Stimulated activated CD4-positive, alpha-beta T cell treated with anti-CD3 and anti-CD28 coated beads, Interleukin-1b, Interleukin-23, amount 100 ng/mL, for 1 hour (primary cell): ENCODE measurements at places on chromosomes 4 and X.

DNA sequence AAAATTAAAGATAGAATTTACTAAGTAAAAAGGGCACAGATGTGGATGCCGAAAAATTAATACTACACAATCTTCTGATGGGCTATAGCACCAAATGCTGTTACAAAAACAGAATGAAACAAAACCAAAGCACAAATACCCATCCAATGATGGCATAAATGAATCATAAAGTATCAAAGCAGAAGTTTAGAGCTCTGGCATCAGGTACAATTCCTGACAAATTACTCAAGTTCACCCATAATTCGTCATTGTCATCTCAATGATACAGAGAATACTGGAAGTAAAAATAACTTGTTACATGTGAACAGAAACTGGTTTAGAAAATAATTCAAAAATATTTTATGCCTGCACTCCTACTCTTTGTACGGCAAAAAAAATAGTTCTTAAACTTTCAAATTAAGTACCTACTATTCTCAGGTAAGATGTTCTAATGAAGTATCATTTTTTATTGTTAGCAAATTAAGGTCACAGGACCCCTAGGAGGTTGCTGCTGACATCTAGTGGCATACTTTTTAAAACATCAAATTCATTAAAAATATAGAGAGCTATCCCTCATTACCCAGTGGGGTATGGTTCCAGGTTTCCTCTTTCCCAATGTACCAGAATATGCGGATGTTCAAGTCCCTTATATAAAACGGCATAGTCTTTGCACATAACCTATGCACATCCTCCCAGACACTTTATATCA, 126.1 kb downstream of the INPP4B start:
- DNase-seq, result no peak

DNA sequence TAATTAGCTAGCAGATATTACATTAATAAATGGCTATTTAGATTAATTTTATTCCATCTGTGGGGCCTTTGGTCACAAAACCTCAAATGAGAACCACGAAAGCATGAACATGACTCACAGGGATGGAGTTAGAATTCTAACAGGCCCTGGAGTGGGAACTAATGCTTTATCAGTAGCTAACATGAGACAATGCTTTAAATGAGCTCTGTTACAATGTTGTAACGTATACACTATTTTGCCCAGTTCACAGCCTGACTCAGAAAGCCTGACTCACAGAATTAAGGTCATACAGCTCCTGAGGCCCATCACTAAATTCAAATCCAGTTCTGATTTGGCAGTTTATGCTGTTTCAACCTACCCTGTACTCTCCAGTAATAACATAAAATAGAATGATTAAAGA, 23.2 kb downstream of the VEGFC start:
- DNase-seq, result no peak

DNA sequence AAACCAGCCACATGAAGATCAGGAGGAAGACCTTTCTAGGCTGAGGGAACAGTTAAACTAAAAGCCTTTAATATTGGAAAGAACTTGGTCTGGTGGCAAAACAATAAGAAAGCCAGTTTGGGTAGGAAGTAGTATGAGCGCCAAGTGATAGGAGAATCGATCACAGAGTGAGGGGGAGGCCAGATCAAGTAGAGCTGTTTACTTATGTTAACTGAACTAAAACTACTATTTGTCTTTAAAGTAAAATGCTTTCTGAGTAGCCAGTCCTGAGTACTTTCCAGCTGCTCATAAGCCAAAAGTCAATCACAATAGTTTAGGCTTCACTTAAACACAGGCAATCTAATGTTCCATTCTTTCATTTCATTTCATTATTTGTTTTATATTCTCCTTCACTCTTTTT, 62.8 kb upstream of the RPA4 start:
- no peak for DNase-seq

DNA sequence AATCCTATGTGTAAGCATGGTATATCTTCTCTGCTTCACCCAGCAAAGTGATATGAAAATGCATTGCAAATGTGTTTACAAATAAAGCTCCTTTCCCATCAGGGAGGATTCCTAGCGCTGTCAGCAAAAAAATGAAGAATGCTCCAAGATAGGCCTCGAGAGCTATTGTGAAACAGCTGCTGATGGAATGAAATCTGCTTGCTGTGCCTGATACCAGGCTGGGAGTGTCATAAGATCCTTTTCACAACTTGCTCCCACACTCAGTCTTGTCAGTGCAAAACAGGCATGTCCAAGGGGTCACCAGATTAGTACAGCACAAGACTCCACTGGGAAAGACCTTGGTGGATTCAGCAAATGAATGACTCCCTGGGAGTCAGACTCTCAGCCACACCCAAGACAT, 34.1 kb downstream of the HNRNPH2 start:
- no peak for DNase-seq

GRCh38 chr4:8403976-8404375, 36.5 kb downstream of the ACOX3 start:
- no peak for DNase-seq

DNA sequence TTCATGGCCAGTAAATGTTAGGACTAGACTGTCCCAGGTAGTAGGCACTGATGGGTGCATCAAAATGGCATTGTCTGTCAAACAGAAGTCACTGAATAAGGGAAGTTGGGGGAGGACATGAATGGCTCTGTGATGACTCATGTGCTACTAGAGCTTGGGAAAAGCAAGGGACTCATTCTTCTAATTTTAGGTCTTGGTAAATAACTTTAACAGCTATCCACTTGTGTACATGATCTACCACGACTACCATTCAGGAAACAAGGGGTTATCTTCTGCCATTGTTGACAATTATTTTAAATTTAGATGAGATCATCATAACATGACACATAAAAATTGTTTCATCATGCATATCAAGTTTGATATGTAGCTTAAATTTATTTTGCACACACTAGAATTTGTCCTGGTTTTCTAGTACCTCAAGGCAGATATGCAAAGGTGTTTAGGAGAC, 6.3 kb downstream of the AREG start:
- DNase-seq, result no peak

DNA sequence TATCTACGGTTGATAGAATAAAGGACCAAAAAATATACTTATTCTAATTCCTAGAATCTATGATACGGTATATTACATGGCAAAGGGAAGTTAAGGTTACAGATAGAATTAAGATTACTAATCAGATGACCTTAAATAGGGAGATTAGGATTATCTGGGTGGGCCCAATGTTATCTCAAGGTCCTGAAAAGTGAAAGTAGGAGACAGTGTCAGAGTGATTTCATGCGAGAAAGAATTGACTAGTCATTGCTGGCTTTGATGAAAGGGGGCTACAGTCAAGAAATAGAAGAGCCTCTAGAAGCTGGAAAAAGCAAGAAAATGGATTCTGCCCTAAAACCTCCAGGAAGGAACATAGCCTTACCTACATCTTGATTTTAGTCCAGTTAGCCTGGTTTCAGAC, 176.9 kb upstream of the PPP1R2C start:
- DNase-seq, result no peak

- DNase-seq, result no peak
Measured at GRCh38 chr4:35364321-35364870, 879.9 kb downstream of the ARAP2 start.

- DNase-seq, result no peak
Measured at GRCh38 chr4:141789716-141790115, 153.3 kb downstream of the IL15 start.

DNA sequence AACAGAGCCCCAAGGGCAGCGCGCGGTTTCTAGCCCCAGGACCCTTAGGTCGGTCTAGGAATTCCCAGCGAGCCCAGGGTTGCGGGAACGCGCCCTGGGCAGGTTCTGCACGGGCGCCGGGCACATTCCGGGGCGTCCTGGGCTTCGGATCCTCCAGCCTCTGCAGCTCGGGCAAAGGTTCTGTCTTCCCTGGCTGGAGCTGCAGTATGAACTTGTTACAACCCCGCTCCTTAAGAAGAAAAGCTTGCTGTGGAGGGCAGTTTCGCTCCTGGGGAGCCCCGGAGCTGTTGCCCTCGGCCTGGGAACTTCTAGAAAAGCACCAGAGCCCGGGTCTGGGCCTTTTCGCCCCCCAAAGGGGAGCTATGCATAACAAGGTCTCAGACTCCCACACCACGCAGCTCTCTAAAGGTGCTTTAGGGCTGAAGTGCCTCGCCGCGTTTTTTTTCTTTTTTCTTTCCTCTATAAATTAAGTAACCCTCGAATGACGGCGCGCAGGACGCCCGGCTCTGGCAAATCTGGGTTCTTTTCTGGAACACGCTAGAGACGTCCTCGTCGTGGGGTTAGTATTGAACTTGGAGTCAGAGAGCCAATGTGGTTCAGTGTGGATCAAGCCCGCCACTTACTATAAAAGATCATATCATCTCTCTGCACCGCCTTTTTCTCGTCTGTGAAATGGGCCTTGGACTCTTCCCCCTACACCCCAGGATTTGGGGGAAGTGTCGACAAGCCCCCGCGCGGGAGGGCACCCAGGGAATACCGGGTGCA, 5.7 kb downstream of the MSX1 start:
- no peak for DNase-seq
